ENCODE measurements at places on chromosomes 1 and 21. TPM values are rescaled to one million over a fixed set of nuclear protein-coding genes. Genes with fewer than 3 reads are reported as not detected.

CFHR1 gene
- 1.6 TPM for total RNA-seq

NENF gene
- 39.1 TPM for total RNA-seq

AJAP1 gene
- 0.65 TPM for total RNA-seq

KCNJ6 gene
- 0.20 TPM for total RNA-seq

OPRD1 gene
- under 0.01 TPM for total RNA-seq

LIPI gene
- total RNA-seq: not detected

ZFP69 gene
- 2.1 TPM for total RNA-seq

ADAMTS4 gene
- 14.7 TPM for total RNA-seq

COL9A2 gene
- 1.5 TPM for total RNA-seq

All from smooth muscle cell of the pulmonary artery (primary cell).